Activated T-cell treated with anti-CD3 and anti-CD28 coated beads for 24 hours (primary cell): ENCODE measurements at places on chromosomes 12 and 14.
A peak's percentile ranks its signal among the peaks of the same experiment; 100 is the strongest.

GRCh38 chr14:69291396-69291795 lies 31.4 kb downstream of the GALNT16 start:
- no peak for DNase-seq

GRCh38 chr12:87491598-87491997 lies 537.6 kb downstream of the C12orf50 start:
- no peak for DNase-seq

DNA sequence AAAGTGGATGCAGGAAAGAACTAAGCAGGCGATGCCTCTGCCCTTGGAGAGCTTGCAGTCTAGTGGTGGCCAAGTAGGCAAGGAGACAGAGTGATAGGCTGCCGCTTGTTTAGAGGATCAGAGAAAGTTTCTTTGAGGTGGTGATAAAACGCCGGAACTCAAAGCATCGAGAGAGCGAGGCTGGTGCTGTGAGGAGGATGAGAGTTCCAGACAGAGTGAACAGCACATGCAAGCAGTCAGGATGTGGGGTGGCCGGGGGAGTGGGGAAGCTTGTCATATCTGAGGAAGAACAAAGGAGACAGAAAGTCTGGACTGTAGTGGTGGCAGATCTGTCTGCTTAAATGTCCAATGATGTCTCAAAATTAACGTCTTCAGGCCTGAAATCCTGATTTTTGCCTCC lies 319.7 kb downstream of the SNAPC1 start:
- DNase-seq: no peak

GRCh38 chr12:120737557-120738251 lies 12.1 kb downstream of the ACADS start:
- no peak for DNase-seq

GRCh38 chr14:68234101-68234905 lies 414.7 kb downstream of the RAD51B start:
- no peak for DNase-seq

GRCh38 chr12:51924551-51925319 lies 17.4 kb downstream of the ACVRL1 start:
- DNase-seq: no peak

DNA sequence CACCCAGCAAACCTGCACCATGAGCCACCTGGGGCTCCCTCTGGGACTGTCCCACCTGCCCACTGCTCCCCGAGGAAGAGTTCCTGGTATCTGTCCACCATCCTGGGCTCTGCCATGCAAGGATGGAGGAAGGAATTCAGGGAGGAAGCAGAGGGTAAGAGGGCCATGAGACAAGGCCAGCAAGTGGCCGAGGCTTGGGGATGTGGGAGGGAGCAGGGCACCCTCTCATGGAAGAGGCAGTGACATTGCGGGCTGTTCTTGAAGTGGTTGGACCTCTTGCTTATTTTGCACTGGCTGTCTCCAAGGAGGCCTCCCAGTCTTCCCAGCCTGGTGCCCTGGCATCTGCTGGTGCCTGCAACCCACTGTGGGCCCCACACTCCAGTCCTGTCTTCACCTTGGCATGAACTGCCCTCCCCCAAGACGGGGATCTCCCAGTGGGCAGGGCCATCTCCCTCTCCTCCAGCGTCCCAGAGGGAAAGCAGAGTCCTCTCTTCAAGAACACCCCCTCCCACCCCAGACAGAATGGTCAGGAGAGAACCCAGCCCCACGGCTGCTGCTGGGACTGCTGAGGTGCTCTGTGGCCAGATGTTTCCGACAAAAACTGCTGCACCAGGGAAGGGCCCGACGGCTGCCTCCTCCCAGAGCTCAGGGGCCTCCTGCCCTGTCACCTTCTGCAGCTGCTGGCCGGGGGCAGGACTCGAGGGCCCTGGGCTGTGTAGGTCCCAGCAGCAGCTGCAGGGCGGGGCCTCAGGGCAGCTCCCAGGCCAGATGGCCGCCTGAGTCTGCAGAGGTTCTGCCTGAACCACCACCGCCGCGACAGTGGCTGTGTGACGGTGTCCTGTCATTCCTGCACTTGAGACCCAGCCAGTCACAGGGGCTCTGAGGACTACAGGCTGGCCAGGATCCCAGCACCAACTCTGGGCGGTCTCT lies 1.8 kb upstream of the AKT1 start:
- DNase-seq: no peak

- DNase-seq: no peak
Observed at GRCh38 chr14:63761351-63762117, 33.7 kb upstream of the SGPP1 start.

DNA sequence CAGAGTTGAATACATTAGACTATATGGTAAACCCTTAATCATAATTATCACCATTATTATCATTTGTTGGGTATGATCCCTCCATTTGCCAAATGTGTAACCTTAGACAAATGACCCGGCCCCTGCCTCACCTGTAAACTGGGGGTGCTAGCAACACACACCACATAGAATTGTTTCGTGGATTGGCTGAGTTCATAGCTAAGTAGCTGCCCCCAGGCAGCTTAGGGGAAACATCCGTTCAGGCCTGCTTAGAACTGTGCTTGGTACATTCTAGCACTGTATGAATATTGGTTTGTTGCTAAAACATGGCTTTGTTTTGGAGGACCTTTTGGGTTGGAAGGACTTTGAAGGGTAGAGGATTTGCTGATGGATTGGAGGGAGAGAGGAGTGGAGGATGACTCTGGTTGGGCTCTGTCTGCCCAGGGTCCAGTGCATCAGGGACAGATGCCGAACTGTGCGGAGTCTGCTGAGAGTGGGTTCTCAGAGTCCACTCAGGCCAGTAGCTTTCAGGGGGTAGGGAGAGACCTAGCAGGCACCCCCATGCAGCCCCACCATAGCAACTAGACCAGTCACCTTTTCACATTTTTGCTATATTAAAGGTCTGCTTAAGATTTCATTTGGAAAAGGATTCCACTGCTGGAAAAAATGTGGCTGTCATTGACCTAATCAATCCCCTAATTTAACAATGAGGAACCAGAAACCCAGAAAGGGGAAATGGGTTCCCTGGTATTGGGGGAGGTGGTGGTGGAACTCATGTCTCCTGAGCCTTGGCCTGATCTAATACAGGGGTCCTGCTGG lies 2.2 kb downstream of the RIN3 start:
- DNase-seq: no peak

GRCh38 chr12:64077922-64078321 lies 144.2 kb downstream of the KICS2 start:
- no peak for DNase-seq

- no peak for DNase-seq
Observed at GRCh38 chr12:104136577-104136976, 1.4 kb downstream of the NFYB start.

GRCh38 chr12:50517421-50518048 lies 12.8 kb downstream of the DIP2B start:
- DNase-seq: no peak

DNA sequence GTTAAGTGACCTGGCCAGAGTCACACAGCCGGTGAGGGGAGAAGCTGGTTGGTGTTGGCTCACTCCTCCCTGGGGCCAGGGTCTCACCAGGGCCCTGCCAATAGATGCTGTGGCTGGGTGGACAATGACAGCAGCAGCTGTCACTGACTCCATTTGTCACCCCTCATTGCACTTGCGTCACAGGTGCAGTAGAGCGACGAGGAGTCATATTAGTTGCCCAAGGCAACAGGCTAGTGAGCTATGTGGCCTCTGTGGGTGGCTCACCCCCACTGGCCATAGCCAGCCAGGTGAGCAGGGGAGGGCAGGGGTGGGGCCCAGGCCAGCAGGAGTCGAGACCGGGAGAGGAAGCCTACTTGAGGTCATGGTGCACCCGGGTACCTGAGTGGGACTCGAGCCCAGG lies 9.7 kb downstream of the SLC25A47 start:
- DNase-seq: no peak

- DNase-seq: no peak
Observed at GRCh38 chr12:131862084-131862441, 32.4 kb upstream of the ULK1 start.

- peak; percentile 21 for DNase-seq
Observed at GRCh38 chr12:110102255-110102654, 21.9 kb upstream of the IFT81 start.

- no peak for DNase-seq
Observed at GRCh38 chr12:102052192-102053061, 9.4 kb downstream of the WASHC3 start.

GRCh38 chr12:42904683-42905418 lies 315.3 kb upstream of the PRICKLE1 start:
- DNase-seq: no peak

DNA sequence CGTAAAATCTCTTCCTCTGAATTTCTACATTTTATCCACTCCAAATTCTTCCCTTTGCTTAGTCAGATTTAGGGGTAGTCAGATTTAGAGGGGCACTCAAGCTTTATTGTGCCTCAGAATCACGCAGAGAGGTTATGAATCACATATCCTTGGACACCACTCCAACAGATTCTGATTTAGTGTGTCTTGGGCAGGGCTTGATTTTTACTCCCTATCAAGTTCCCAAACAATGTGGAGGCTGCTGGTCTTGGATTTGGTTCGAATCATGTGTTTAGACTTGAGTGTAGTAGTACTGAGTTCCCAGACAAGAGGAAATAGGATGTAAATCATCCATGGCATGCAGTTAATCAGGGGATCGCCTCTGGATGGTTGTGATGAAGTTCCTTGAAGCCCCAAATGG lies 298.1 kb upstream of the CLEC14A start:
- DNase-seq: no peak

- DNase-seq: no peak
Observed at GRCh38 chr12:43551971-43552559, at the start of gene ADAMTS20. Gene ADAMTS20, minus strand, starts transcription at chr12:43552203. Its CDS starts 282 bp downstream, at chr12:43551921.

- DNase-seq: no peak
Observed at GRCh38 chr12:68237619-68238018, 12.0 kb upstream of the IL26 start.

DNA sequence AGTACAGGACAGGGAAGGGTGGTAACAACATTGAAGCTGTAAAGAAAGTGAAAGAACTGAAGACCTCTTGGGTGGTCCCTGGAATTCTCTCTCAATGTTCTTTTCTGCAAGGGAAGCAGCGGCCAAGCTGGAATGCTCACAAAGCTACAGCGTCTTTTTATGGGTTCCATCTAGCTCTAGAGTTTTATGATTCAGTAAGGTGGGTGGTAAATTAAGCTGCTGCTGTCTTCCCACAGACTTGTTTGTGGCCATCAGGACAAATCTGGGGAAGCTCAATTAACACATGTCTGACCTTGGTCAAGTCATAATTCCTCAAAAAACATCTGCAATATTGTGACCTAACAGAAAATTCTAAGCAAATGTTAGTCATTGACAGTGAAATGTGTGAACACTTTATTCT lies 139.1 kb downstream of the MED13L start:
- DNase-seq: no peak

DNA sequence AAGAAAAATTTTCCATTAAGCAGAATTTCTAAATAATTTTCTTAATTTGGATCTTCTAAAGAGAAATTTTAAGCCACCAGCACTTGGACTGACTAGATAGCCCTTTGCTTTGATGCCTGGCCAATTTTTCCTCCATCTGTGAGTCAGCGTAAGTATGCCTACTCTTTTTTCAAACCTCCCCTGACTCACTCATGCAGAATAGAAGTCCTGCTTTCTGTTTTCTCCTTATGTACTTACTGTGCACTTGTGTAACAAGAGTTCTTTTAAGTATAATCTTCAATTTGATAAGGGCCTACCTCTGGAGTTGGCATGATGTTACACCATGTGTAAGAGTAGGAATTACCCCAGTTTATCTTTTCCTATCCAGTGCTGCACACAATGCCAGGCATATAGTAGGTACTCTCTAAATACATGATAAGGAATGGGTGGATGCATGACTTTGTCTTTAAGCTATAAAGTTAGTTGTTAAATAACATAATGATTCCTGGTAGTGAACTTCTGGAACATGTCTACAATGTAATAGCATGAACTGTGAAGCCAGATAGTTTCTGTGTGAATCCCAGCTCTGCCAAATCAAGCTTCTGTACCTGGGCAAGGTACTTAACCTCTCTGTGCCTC lies 329.6 kb downstream of the TMTC2 start:
- no peak for DNase-seq

DNA sequence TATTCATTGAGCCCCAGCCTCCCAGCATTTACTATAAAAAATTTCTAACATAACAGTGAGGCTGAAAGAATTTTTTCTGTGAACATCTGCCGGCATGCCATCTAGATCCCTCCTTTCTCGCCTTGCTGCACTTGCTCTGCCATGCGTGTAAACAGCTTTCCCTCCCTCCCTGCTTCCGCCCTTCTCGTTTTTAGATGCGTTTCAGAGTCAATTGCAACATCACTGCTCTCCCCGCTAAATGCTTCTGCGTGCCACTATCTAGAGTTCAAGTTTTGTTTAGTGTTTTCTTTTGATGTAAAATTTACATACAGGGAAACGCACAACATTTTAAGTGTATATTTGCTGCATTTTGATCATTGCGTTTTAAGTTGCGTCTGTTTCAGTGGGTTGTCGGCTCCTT lies 83.6 kb downstream of the CCDC92 start:
- DNase-seq: no peak

- no peak for DNase-seq
Observed at GRCh38 chr12:79691511-79692248, 916 bp upstream of the PAWR start.

- no peak for DNase-seq
Observed at GRCh38 chr12:3078086-3078820, 1.1 kb downstream of the TSPAN9 start.

GRCh38 chr12:108630481-108631207 lies 3.0 kb downstream of the SELPLG start:
- DNase-seq: no peak
